GM06990 (cell line): ENCODE measurements at places on chromosomes 6 and 20.

- DNase-seq: no peak
These were observed 5.5 kb downstream of the NPEPL1 start for GRCh38 chr20:58697867-58698703.

DNA sequence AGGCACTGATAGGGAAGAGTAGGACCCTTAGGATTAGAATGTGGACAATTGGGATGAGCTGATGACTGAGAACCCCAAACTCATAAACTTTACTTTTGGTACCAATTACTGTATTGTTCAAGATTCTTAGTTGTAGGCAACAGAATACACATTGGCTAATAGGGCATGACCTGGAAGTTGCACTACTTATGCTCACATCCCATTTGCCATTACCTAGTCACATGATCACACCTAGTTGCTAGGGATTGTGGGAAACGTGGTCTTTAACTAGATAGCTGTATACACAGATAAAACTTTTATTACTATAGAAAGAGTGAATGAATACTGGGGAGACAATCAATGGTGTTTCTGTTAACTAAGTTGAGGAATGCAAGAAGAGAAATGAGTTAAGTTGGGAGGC lies 113.4 kb upstream of the AKIRIN2 start:
- no peak for DNase-seq

- DNase-seq: no peak
These were observed 1.9 kb upstream of the GID8 start for GRCh38 chr20:62935968-62936585.

DNA sequence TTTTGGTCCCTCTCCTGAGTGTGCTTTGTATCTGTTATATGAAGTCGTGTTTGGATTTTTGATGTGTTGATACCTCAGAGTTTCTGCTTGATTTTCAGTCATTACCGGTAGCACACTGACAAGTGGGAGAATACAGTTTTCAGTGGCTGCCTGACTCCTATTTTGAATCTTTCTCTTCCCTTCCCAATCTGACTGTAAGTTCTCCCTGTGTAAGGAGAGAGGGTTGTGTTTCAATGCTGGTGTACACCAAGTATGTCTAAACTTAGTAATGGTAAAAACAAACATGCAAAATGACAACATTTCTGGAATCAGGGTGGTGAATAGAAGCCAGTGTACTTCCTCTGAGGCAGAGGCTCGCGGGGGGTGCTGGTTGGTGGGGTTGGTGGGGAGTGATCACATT lies 103.4 kb downstream of the HIVEP1 start:
- no peak for DNase-seq

DNA sequence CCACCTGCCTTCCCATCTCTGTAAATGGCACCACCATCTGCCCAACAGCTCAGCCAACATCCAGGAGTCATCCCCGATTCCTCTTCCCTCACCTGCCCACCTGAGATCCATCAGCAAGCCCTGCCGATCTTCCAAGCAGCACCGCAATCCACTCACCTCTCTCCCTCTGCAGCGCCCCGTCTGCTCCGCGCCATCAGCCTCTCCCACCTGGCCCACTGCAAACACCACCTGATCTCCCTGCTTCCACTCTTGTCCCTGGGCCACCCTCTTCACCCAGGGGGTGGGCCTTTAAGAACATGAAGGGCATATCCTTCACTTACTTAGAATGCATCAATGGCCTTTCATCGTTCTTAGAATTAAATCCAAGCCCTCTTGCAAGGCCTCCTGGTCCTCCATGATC lies 457.3 kb upstream of the SULF2 start:
- DNase-seq: no peak

DNA sequence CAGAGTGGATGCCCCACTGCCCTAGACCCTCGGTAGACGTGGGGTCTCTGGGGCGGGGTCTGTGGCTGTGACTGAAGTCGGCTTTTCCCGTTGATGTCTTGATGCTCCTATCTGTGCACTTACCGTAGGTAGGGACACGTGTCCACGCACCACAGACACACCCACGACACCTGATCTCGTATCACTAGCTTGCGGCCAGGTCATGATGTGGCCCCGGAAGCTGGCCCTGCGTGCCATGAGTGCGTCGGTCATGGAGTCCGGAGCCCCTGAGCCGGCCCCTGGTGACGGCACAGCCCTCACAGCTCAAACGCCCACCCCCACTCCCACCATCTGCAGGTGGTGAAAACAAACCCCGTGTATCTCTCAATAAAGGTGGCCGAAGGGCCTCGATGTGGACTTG lies 33.9 kb upstream of the MRGBP start:
- no peak for DNase-seq
